CD8-positive, alpha-beta memory T cell (primary cell): ENCODE measurements at places on chromosomes 13 and 19. TPM values are rescaled to one million over a fixed set of nuclear protein-coding genes. Genes with fewer than 3 reads are reported as not detected.
A peak's percentile ranks its signal among the peaks of the same experiment; 100 is the strongest.

Gene RDH8
- not detected for polyA plus RNA-seq

Gene LSR
- 77.8 TPM for polyA plus RNA-seq

Gene SIGLEC12
- 0.31 TPM for polyA plus RNA-seq

Gene PDE4C
- not detected for polyA plus RNA-seq

Gene MTUS2
- 0.60 TPM for polyA plus RNA-seq

Gene CYP2A7
- polyA plus RNA-seq: not detected

Gene ZNF787
- polyA plus RNA-seq: 2.8 TPM

Gene MEDAG
- polyA plus RNA-seq: not detected

Gene CEACAM4
- polyA plus RNA-seq: not detected

Gene GPATCH1
- polyA plus RNA-seq: 6.7 TPM

DNA sequence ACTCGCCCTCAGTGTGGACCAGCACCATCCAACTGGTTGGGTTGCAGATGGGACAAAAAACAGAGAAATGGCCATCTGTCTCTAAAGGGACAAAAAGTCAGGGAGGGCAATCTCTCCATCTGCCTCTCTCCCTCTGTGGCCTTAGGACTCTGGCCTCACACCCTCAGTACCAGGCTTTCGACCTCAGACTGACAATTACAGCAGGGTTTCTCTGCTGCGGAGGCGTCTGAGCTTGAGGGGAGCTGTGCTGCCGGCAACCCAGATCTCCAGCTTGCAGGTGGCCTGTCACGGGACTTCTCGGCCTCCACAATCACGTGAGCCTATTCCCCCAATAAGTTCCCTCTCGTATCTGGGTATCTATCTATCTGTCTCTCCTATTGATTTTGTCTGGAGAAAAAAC is 27.7 kb downstream of the MLLT1 start:
- no peak overlapping the region for H3K4me3 ChIP-seq
- no peaks in the 10 kb centered on the region for H3K4me1 ChIP-seq
- no peak overlapping the region for H3K27ac ChIP-seq
- no peak for DNase-seq

- H3K27me3 ChIP-seq: no peaks in the 10 kb centered on the region
- peak overlapping the region; percentile 33 for H3K27ac ChIP-seq
- H3K4me1 ChIP-seq: peaks cover 19% of the 10 kb centered on the region
- H3K4me3 ChIP-seq: peak overlapping the region; percentile 50
- peak; percentile 55 for DNase-seq
Observed at GRCh38 chr13:99237981-99238662, 20.1 kb downstream of the GPR18 start.

- H3K36me3 ChIP-seq: no peaks in the 10 kb centered on the region
- no peak overlapping the region for H3K27ac ChIP-seq
- DNase-seq: no peak
Observed at GRCh38 chr19:51783372-51783771, 11.6 kb upstream of the FPR3 start.

DNA sequence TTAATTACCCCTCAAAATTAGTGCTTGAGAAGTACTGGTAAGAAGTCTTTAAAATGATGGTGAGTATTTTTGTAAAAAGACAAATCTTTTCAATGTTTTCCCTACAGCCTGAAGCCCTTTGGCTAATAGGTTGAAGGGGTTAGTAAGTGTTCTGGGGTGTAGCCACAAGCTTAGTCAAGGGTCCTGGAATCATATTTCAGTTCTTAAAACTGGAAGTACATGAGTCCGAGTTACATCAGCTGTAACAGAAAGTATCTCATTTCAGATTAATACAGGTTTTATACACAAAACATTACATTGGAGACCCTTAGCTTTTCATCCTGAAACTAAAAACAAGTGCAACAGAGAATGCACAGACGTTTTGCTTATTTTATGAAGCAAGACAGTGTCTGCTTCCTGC is 52.7 kb upstream of the TEX29 start:
- no peaks in the 10 kb centered on the region for H3K27me3 ChIP-seq
- no peaks in the 10 kb centered on the region for H3K4me1 ChIP-seq
- H3K27ac ChIP-seq: no peak overlapping the region
- H3K4me3 ChIP-seq: no peak overlapping the region
- DNase-seq: no peak

GRCh38 chr13:76965759-76966421 is 17.6 kb downstream of the ACOD1 start:
- H3K27me3 ChIP-seq: peaks cover 8% of the 10 kb centered on the region
- H3K4me1 ChIP-seq: no peaks in the 10 kb centered on the region
- no peak for DNase-seq

- H3K27me3 ChIP-seq: no peaks in the 10 kb centered on the region
- no peak overlapping the region for H3K4me3 ChIP-seq
- H3K4me1 ChIP-seq: peaks cover 7% of the 10 kb centered on the region
- no peak for DNase-seq
- H3K36me3 ChIP-seq: no peaks in the 10 kb centered on the region
Observed at GRCh38 chr13:83980331-83980730, 98.1 kb upstream of the SLITRK1 start.

GRCh38 chr13:113233101-113233500 is 23.7 kb downstream of the CUL4A start:
- DNase-seq: no peak
- H3K4me1 ChIP-seq: no peaks in the 10 kb centered on the region
- H3K27ac ChIP-seq: no peak overlapping the region
- H3K4me3 ChIP-seq: no peak overlapping the region

DNA sequence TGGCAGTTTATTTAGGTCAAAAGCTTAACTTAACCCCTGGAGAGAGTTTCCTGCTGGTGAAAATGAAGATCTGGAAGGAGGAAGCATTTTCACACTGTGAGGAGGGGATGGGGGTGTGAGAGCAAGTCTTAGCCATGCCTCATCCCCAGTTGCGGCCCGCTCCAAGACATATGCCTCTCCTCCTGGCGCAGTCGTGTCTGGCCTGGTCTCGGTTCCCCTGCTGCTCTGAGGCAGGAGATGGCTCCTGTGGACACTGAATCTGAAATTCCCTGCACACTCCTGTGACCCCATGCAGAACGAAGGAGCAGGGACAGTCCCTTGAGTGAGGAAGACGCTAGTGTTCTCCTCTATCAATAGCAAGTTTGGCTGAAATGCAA is 360 bp upstream of the ZNF69 start:
- H3K4me3 ChIP-seq: peak overlapping the region; percentile 82
- no peaks in the 10 kb centered on the region for H3K36me3 ChIP-seq
- H3K4me1 ChIP-seq: peaks cover 11% of the 10 kb centered on the region
- no peak for DNase-seq
- no peak overlapping the region for H3K27ac ChIP-seq

GRCh38 chr13:110756219-110756631 is 42.7 kb downstream of the ING1 start:
- no peak overlapping the region for H3K27ac ChIP-seq
- no peak for DNase-seq
- H3K4me1 ChIP-seq: no peaks in the 10 kb centered on the region
- H3K27me3 ChIP-seq: no peaks in the 10 kb centered on the region

- H3K4me3 ChIP-seq: no peak overlapping the region
- no peak overlapping the region for H3K27ac ChIP-seq
- H3K27me3 ChIP-seq: no peaks in the 10 kb centered on the region
- no peak for DNase-seq
- H3K4me1 ChIP-seq: no peaks in the 10 kb centered on the region
- no peaks in the 10 kb centered on the region for H3K36me3 ChIP-seq
Observed at GRCh38 chr13:51668580-51669195, 84.4 kb downstream of the WDFY2 start.

DNA sequence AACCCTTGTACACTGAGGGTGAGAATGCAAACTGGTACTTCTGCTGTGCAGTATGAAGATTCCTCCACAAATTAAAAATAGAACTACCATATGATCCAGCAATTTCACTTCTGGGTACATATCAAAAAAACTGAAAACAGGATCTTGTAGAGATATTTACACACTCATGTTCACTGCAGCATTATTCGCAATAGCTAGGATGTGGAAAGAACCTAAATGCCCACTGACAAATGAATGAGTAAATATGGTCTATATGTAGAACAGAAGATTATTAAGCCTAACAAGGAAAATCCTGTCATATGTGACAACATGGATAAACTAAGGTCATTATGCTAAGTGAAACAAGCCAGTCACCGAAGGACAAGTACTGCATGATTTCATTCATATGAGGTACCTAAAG is 304.7 kb downstream of the ENOX1 start:
- DNase-seq: no peak
- no peaks in the 10 kb centered on the region for H3K4me1 ChIP-seq
- H3K27ac ChIP-seq: no peak overlapping the region

- no peak for DNase-seq
- no peak overlapping the region for H3K27ac ChIP-seq
- no peaks in the 10 kb centered on the region for H3K36me3 ChIP-seq
Observed at GRCh38 chr13:103107580-103107979, 41.4 kb upstream of the SLC10A2 start.

- H3K27me3 ChIP-seq: no peaks in the 10 kb centered on the region
- no peaks in the 10 kb centered on the region for H3K36me3 ChIP-seq
- no peak overlapping the region for H3K4me3 ChIP-seq
- no peaks in the 10 kb centered on the region for H3K4me1 ChIP-seq
- H3K27ac ChIP-seq: no peak overlapping the region
- DNase-seq: no peak
Observed at GRCh38 chr19:42569193-42569592, 25.5 kb downstream of the CEACAM8 start.

DNA sequence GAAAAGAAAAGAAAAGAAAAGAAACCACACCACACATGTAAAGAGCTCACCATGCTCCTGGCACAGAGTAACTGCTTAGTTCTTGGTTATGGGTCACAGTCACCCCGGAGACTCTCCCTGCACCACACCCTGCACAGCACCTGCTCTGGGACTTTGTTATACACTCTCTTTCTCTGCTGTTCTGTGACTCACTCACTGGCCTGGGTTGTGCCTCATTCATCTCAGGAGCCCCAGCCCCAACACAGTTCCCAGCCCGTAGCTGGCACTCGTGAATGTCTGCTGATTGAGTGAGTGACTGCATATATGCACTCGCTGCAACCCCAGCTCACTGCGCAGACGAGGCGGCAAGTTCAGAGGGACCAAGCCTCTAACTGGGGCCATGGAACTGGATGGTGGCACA is 22.9 kb upstream of the ZNF507 start:
- no peak for DNase-seq
- H3K36me3 ChIP-seq: no peaks in the 10 kb centered on the region
- no peaks in the 10 kb centered on the region for H3K4me1 ChIP-seq
- H3K4me3 ChIP-seq: no peak overlapping the region
- peaks cover under 1% of the 10 kb centered on the region for H3K27me3 ChIP-seq

GRCh38 chr13:24459234-24459633 is 53.3 kb downstream of the PARP4 start:
- peaks cover 41% of the 10 kb centered on the region for H3K36me3 ChIP-seq
- no peaks in the 10 kb centered on the region for H3K4me1 ChIP-seq
- H3K27ac ChIP-seq: no peak overlapping the region
- no peaks in the 10 kb centered on the region for H3K27me3 ChIP-seq

DNA sequence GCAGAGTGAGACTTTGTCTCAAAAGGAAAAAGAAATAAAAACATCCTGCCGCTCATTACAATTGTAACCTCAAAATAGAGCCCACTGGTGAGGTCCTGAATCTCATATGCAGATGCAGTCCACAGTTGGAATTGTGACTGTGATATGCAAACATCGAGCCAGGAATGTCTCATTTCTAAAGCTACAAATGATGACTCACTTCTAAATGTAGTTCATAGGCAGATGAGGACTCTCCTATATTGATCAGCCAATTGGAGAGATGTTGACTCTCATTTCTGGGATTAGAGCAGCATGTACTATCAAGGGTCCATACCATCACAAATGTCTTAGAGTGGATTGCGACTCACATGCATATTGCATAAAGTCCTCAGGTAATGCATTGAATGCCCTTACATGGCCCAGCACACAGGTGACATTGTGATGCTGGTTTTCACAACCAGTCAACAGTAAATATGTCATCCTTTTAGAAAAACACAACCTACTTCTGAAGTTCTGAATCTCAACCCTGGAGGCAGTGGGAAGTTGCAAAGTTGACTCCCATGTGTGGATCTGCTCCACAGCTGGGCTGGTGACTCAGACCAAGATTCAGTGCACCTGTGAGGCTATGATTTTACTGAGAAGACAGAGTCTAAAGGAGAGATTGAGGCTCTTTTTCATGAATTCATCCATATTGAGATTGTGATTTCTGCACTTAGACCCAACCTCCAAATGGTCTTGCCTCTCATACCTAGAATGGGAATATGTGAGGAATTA is 16.9 kb upstream of the ZNF254 start:
- H3K4me1 ChIP-seq: no peaks in the 10 kb centered on the region
- H3K4me3 ChIP-seq: no peak overlapping the region
- peaks cover 3% of the 10 kb centered on the region for H3K36me3 ChIP-seq
- H3K27me3 ChIP-seq: no peaks in the 10 kb centered on the region

GRCh38 chr13:27578121-27579030 is 42.0 kb downstream of the LNX2 start:
- H3K4me1 ChIP-seq: no peaks in the 10 kb centered on the region
- no peak for DNase-seq
- no peak overlapping the region for H3K4me3 ChIP-seq
- H3K36me3 ChIP-seq: peaks cover 8% of the 10 kb centered on the region
- H3K27ac ChIP-seq: no peak overlapping the region

- no peak for DNase-seq
- H3K4me3 ChIP-seq: peak overlapping the region; percentile 87
- H3K27ac ChIP-seq: peak overlapping the region; percentile 83
- no peaks in the 10 kb centered on the region for H3K27me3 ChIP-seq
- no peaks in the 10 kb centered on the region for H3K36me3 ChIP-seq
- H3K4me1 ChIP-seq: peaks cover 21% of the 10 kb centered on the region
Observed at GRCh38 chr19:17510220-17510993, 1.0 kb upstream of the PGLS start.

DNA sequence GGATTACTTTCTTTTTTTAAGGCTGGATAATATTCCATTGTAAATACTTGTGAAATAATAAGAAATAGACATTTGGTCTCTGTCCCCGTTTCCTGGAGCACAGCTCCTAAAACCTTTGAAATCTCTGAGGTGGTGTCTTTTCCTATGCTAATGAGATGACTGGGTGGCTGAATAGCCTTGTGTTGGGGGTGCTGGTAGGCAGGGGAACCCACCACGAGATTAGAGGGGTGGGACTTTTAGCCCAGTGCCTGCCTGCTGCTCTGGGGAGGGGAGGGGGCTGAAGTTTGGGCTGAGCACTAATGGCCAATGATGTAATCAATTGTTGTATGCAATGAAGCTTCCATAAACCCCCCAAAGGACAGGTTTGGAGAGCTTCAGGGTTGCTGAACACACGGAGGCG is 175.7 kb downstream of the FGF9 start:
- no peak overlapping the region for H3K27ac ChIP-seq
- H3K27me3 ChIP-seq: no peaks in the 10 kb centered on the region
- no peak for DNase-seq
- no peak overlapping the region for H3K4me3 ChIP-seq
- no peaks in the 10 kb centered on the region for H3K36me3 ChIP-seq
- H3K4me1 ChIP-seq: no peaks in the 10 kb centered on the region
